Thyroid gland (tissue), 4 donors: ENCODE measurements at places on chromosomes 5 and 9.
A peak's percentile ranks its signal among the peaks of the same experiment; 100 is the strongest.

GRCh38 chr5:142520885-142521284, 165.0 kb downstream of the FGF1 start:
- H3K36me3 ChIP-seq = no peaks in the 10 kb centered on the region
- H3K27me3 ChIP-seq = no peaks in the 10 kb centered on the region
- H3K4me1 ChIP-seq = no peaks in the 10 kb centered on the region
- no peak overlapping the region for H3K4me3 ChIP-seq
- DNase-seq = no peak

DNA sequence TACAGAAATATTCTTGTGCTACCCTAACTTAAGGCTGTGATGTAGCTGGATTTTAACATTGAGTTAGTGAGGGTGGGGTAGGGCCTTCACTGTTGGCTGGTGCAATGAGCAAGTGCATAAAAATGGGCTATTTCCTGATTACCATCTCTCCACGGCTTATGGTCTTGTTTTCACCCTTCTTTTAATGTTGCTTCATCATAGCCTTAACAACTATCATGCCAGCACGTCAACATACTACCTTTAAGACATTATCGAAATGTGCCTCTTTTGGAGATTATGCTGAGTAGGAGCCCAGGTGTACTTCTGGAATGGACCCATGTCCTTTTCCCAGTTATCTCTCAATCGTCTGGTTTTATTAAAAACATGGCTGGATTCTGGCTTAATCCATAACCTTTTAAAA, 350.9 kb upstream of the ACTBL2 start:
- no peak overlapping the region for H3K4me3 ChIP-seq
- H3K27me3 ChIP-seq = no peaks in the 10 kb centered on the region
- DNase-seq = no peak

GRCh38 chr9:6153425-6153824, 62.2 kb upstream of the IL33 start:
- no peaks in the 10 kb centered on the region for H3K27me3 ChIP-seq
- H3K36me3 ChIP-seq = no peaks in the 10 kb centered on the region
- H3K4me3 ChIP-seq = no peak overlapping the region
- H3K27ac ChIP-seq = no peak overlapping the region
- H3K4me1 ChIP-seq = no peaks in the 10 kb centered on the region

DNA sequence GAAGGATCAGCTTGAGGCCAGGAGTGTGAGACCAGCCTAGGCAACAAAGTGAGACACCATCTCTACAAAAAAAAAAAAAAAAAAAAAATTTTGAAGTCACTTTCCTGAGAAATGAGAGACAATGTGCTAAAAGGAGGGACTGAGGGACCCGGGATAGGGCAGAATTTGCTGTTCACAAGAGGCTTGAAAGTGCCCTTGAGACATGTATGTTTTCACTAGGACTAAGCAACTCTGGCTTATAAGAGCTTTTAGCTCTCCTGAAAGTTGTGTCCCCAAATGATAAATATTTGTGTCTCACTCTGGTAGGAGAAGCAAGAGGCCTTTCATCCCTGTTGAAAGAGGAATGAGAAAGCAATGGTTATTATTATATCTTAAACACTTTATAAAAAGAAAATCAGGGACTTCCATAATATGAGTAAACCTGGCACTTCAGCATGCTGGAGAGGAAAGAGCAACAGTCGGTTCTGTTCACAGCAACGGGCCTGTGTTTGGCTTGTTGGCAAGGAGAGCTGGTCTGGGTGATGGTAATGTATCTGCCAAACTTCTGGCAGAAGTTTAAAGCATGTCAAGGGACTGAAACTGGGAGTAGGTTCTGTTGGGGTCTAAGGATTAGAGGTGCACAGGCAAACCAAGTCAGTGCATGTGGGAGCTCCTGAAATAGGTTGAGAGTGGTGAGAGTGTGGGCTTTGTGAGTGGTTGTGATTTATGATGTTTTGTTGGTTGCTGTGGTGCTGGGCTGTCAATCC, 32.2 kb downstream of the ENTREP1 start:
- peak; percentile 69 for DNase-seq
- H3K4me3 ChIP-seq = no peak overlapping the region
- no peaks in the 10 kb centered on the region for H3K36me3 ChIP-seq
- H3K27ac ChIP-seq = peak overlapping the region; percentile 57

DNA sequence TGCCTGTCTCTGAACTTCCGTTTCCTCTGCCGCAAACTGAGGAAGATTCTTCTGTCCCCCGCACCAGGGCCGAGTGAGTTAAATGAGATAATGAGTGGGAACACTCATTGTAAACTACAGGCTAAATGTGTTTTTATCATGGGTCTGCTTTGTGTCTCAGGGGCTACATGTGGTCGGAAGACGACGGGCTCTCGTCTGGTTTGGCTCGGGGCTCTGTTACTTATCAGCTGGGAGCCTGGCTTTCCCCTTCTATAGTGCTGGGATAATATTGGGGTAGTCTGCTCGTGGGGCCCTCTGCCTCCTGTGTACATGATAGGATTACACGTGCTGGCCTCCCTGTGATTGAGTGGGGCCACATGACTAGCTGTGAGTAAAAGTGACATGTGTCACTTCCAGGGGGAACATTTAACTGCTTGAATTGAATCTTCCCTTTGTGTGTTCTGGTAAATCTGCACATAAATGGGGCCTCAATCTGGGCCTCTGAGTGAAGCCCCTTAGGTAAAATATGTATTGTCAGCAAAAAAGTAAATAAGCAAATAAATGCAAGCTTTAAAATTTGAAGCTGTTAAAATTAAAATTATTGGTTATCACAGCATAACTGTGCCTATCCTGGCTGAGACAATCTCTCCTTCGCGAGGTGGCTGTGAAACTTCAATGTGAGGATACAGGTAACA, 86.9 kb upstream of the SH3PXD2B start:
- no peaks in the 10 kb centered on the region for H3K27me3 ChIP-seq
- H3K36me3 ChIP-seq = no peaks in the 10 kb centered on the region
- no peaks in the 10 kb centered on the region for H3K4me1 ChIP-seq
- no peak overlapping the region for H3K4me3 ChIP-seq
- H3K27ac ChIP-seq = no peak overlapping the region

DNA sequence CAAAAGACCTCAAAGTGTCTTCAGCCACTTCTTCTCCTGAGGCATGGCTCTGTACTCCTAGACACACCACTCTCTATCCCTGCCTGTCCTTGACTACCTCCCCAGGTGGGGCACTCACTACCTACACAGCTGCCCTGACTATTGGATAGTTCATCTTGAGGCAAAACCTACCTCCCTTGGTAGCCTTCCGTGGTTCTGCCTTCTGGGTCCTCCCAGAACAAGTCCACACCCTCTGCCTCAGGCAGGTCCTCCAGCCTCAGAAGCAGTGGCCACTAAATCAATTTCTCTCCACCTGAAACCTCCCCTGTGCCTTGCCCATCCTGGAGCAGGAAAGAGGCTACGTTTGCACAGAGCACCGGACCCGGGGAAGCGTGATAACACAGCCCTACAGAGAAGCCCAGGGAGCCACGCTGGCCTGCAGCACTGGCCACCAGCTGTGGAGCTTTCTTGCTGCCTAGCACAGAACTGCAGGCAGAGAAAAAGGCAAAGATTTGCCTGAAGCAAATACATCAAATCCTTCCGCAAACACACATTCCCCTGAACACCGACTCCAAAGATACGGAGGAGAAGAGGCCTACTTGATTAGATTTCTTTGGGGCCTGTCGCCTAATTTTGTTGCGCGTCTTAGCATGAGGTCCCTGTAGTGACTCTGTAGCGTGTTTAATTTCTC, 141.8 kb downstream of the C9orf50 start:
- peak overlapping the region; percentile 100 for H3K27ac ChIP-seq
- DNase-seq = no peak
- H3K4me1 ChIP-seq = peaks cover 57% of the 10 kb centered on the region
- H3K36me3 ChIP-seq = no peaks in the 10 kb centered on the region

GRCh38 chr9:20659474-20659967, 24.5 kb upstream of the FOCAD start:
- DNase-seq = no peak
- H3K36me3 ChIP-seq = no peaks in the 10 kb centered on the region

GRCh38 chr9:137812356-137813023, 65.1 kb upstream of the CACNA1B start:
- no peak overlapping the region for H3K27ac ChIP-seq
- DNase-seq = no peak
- no peak overlapping the region for H3K4me3 ChIP-seq
- peaks cover 12% of the 10 kb centered on the region for H3K4me1 ChIP-seq

GRCh38 chr5:176447591-176447977, 601 bp upstream of the FAF2 start:
- no peaks in the 10 kb centered on the region for H3K36me3 ChIP-seq
- H3K4me1 ChIP-seq = peaks cover 13% of the 10 kb centered on the region
- no peak for DNase-seq
- peak overlapping the region; percentile 95 for H3K27ac ChIP-seq
- H3K4me3 ChIP-seq = peak overlapping the region; percentile 19

DNA sequence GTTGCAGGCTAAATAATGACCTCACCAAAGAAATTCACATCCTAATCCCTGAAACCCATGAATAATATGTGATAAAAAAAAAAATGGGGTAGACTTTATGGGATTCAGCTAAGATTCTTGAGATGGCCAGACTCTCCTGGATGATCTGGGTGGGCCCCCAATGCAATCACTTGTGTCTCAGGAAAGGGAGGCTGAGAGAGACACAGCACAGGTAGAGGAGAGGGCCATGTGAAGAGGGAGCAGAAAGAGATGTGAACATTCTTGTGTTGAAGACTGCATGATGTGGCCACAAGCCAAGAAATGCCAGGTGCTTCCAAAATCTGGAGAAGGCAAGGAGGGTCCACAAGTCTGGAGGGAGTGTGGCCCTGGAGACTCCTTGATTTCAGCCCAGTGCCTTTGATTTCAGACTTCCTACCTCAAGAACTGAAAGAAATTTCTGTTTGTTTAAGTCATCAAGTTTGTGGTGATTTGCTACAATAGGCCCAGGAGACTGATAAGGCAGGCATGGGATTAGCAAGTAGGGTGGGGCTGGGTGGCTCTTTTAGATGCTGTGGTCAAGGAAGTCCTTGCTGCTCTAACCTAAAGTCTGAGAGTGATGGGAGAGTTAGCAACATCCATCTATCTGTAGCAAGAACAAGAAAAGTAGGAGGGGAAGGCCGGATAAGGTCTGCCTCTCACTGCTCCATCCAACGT, 86.6 kb upstream of the FAM120A start:
- H3K4me1 ChIP-seq = no peaks in the 10 kb centered on the region
- DNase-seq = no peak
- no peaks in the 10 kb centered on the region for H3K36me3 ChIP-seq
- no peak overlapping the region for H3K27ac ChIP-seq
- H3K27me3 ChIP-seq = no peaks in the 10 kb centered on the region
- no peak overlapping the region for H3K4me3 ChIP-seq

GRCh38 chr9:136002881-136003280, 41.7 kb upstream of the UBAC1 start:
- H3K4me3 ChIP-seq = no peak overlapping the region
- H3K36me3 ChIP-seq = no peaks in the 10 kb centered on the region
- DNase-seq = no peak
- H3K27ac ChIP-seq = no peak overlapping the region
- H3K27me3 ChIP-seq = no peaks in the 10 kb centered on the region
- no peaks in the 10 kb centered on the region for H3K4me1 ChIP-seq

- H3K4me3 ChIP-seq = no peak overlapping the region
- DNase-seq = no peak
- no peaks in the 10 kb centered on the region for H3K4me1 ChIP-seq
- no peak overlapping the region for H3K27ac ChIP-seq
- H3K27me3 ChIP-seq = no peaks in the 10 kb centered on the region
These were observed 1123.7 kb upstream of the C9orf72 start for GRCh38 chr9:28696960-28697359.

DNA sequence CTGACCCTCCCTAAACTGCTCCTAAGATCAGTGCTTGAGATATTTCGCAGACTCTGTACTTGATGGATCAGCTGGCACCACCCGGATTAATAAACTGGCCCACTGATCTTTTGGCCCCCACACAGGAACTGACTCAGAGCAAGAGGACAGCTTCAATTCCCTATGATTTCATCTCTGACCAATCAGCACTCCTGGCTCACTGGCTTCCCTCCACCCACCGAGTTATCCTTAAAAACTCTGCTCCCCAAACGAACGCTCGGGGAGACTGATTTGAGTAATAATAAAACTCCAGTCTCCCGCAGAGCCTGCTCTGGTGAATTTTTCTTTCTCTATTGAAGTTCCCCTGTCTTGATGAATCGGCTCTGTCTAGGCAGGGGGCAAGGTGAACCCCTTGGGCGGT, 36.5 kb upstream of the CD180 start:
- H3K4me1 ChIP-seq = peaks cover 7% of the 10 kb centered on the region
- H3K27me3 ChIP-seq = no peaks in the 10 kb centered on the region
- no peak overlapping the region for H3K4me3 ChIP-seq

GRCh38 chr9:124776954-124777648, at the start of gene OLFML2A:
Gene OLFML2A, plus strand, starts transcription at chr9:124777133. Its CDS starts 138 bp downstream, at chr9:124777271.
- peak within 1 kb of the TSS; percentile 90 for H3K27ac ChIP-seq
- DNase-seq = peak; percentile 46
- H3K4me1 ChIP-seq = peaks cover 42% of the 10 kb centered on the region
- H3K36me3 ChIP-seq = no peaks in the 10 kb centered on the region
- H3K4me3 ChIP-seq = peak within 1 kb of the TSS; percentile 71
- H3K27me3 ChIP-seq = no peaks in the 10 kb centered on the region

GRCh38 chr9:76911971-76912370, 6.1 kb upstream of the PRUNE2 start:
- no peaks in the 10 kb centered on the region for H3K27me3 ChIP-seq
- no peak for DNase-seq
- no peaks in the 10 kb centered on the region for H3K4me1 ChIP-seq
- no peak overlapping the region for H3K4me3 ChIP-seq
- no peaks in the 10 kb centered on the region for H3K36me3 ChIP-seq
- H3K27ac ChIP-seq = no peak overlapping the region

GRCh38 chr9:137136261-137136880, 2.6 kb upstream of the GRIN1 start:
- H3K36me3 ChIP-seq = no peaks in the 10 kb centered on the region
- H3K27ac ChIP-seq = no peak overlapping the region
- no peak for DNase-seq
- no peak overlapping the region for H3K4me3 ChIP-seq
- H3K27me3 ChIP-seq = peaks cover 17% of the 10 kb centered on the region
- H3K4me1 ChIP-seq = peaks cover 3% of the 10 kb centered on the region

DNA sequence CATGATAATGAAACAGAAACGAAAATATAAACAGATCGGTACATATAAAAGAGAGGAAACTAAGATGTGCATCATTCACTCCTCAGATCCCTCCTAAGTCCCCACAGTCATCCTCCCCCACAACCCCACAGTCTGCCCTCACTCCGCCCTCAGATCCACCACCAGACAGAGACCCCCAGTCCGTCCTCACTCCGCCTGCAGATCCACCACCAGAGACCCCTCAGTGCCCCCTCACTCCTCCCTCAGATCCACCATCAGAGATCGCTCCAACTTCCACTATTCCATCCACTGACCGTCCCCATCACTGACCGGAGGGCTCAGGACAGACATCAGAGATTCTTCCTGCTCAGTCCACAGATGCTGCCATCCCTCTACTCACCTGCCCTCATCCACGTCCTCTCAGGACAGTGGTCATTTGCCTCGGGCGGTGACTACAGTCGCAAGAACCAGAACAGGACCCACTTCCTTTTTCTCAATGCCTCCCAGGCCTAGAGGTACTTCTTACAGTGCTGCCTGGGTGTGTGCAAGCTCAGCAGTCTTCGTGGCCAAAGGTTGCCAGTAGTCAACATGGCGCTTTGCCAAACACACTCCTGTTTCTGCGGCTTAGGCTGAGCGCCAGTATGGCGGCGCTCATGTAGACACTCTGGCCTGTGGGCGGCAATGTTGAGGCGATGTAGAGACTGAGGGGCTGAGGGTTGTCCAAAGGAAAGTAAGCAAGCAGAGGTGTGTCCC, 8.3 kb upstream of the SPATA31C1 start:
- no peaks in the 10 kb centered on the region for H3K4me1 ChIP-seq
- no peak overlapping the region for H3K4me3 ChIP-seq
- DNase-seq = no peak
- no peaks in the 10 kb centered on the region for H3K36me3 ChIP-seq
